ENCODE measurements at places on chromosomes 4 and X. TPM values are rescaled to one million over a fixed set of nuclear protein-coding genes. Genes with fewer than 3 reads are reported as not detected.
A peak's percentile ranks its signal among the peaks of the same experiment; 100 is the strongest.

GRCh38 chrX:107940095-107940494 is 42.1 kb downstream of the TEX13B start:
- H3K4me3 ChIP-seq = no peak overlapping the region
- no peaks in the 10 kb centered on the region for H3K4me1 ChIP-seq

- DNase-seq = no peak
- no peak overlapping the region for H3K4me3 ChIP-seq
- no peaks in the 10 kb centered on the region for H3K36me3 ChIP-seq
- H3K27me3 ChIP-seq = no peaks in the 10 kb centered on the region
- no peak overlapping the region for H3K27ac ChIP-seq
These were observed 311.6 kb upstream of the GALNT7 start for GRCh38 chr4:172857026-172857425.

GRCh38 chr4:1043651-1044468 is 32.4 kb downstream of the FGFRL1 start:
- H3K36me3 ChIP-seq = no peaks in the 10 kb centered on the region
- H3K4me1 ChIP-seq = peaks cover 5% of the 10 kb centered on the region
- peak; percentile 73 for DNase-seq
- H3K27me3 ChIP-seq = no peaks in the 10 kb centered on the region
- H3K4me3 ChIP-seq = no peak overlapping the region

- H3K4me1 ChIP-seq = no peaks in the 10 kb centered on the region
- H3K27ac ChIP-seq = no peak overlapping the region
- no peak overlapping the region for H3K4me3 ChIP-seq
- no peaks in the 10 kb centered on the region for H3K36me3 ChIP-seq
- DNase-seq = no peak
- H3K27me3 ChIP-seq = no peaks in the 10 kb centered on the region
These were observed 9.5 kb upstream of the QRFPR start for GRCh38 chr4:121390335-121390734.

- no peak overlapping the region for H3K27ac ChIP-seq
- no peaks in the 10 kb centered on the region for H3K36me3 ChIP-seq
- H3K4me3 ChIP-seq = no peak overlapping the region
- no peaks in the 10 kb centered on the region for H3K27me3 ChIP-seq
- no peaks in the 10 kb centered on the region for H3K4me1 ChIP-seq
- DNase-seq = no peak
These were observed 115.4 kb upstream of the NUDT6 start for GRCh38 chr4:123037804-123038203.

- no peaks in the 10 kb centered on the region for H3K36me3 ChIP-seq
- peak overlapping the region; percentile 54 for H3K4me3 ChIP-seq
- no peaks in the 10 kb centered on the region for H3K4me1 ChIP-seq
- peak overlapping the region; percentile 89 for H3K27ac ChIP-seq
- peaks cover 6% of the 10 kb centered on the region for H3K27me3 ChIP-seq
- no peak for DNase-seq
These were observed 448 bp upstream of the TBC1D8B start for GRCh38 chrX:106802063-106802387.

- H3K27ac ChIP-seq = no peak overlapping the region
- no peaks in the 10 kb centered on the region for H3K4me1 ChIP-seq
- no peaks in the 10 kb centered on the region for H3K36me3 ChIP-seq
- H3K27me3 ChIP-seq = no peaks in the 10 kb centered on the region
These were observed 2.5 kb downstream of the AKAP4 start for GRCh38 chrX:50198348-50198747.

DNA sequence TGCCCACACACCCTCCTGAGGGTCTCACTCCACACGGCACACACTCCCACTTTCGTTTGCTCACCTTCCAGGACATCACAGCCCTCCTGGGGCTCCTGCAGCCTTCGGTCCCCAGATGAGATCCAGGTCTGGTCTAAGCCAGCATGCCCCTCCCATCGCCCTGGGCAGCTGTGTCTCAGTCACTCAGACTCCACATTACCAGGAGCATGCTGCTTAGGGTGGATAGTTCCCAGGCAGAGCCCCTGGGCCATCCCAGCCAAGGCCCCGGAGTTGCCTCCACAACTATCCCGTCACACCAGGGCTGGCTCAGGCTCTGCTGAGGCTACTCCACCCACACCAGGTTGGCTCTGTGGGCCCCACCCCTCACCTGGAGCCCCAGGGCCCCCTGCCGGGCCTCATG is 50.4 kb upstream of the PSAPL1 start:
- H3K27me3 ChIP-seq = no peaks in the 10 kb centered on the region
- no peaks in the 10 kb centered on the region for H3K4me1 ChIP-seq
- no peak overlapping the region for H3K27ac ChIP-seq
- DNase-seq = no peak

Gene MAGEA9B
- total RNA-seq = not detected

Gene KIAA1210
- total RNA-seq = 0.03 TPM

Gene C1QTNF7
- 0.46 TPM for total RNA-seq
